ENCODE measurements at places on chromosomes 11 and 22. TPM values are rescaled to one million over a fixed set of nuclear protein-coding genes. Genes with fewer than 3 reads are reported as not detected.

The OR6A2 gene
- total RNA-seq, result not detected

DNA sequence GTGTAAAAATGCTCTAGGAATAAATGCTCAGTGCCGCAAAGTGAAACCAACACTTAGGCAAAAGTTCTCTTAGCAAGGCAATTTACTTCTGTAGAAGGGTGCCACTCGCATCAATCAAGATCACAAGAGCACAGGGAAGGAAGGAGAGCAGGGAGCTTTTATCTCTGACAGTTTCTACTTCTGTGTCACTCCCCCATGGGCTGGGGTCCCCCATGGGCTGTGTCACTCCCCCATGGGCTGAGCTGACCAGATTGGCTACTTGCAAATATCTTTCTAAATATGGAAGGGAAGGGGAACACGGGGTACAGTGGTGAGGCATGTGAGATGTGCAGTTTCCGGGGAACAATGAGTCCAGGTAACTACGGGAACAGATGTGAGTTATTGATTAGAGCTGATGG, 397 bp downstream of the OR52N2 start:
- peak; percentile 31 for DNase-seq

The NXPE2 gene
- not detected for total RNA-seq

The STX3 gene
- 10.5 TPM for total RNA-seq

DNA sequence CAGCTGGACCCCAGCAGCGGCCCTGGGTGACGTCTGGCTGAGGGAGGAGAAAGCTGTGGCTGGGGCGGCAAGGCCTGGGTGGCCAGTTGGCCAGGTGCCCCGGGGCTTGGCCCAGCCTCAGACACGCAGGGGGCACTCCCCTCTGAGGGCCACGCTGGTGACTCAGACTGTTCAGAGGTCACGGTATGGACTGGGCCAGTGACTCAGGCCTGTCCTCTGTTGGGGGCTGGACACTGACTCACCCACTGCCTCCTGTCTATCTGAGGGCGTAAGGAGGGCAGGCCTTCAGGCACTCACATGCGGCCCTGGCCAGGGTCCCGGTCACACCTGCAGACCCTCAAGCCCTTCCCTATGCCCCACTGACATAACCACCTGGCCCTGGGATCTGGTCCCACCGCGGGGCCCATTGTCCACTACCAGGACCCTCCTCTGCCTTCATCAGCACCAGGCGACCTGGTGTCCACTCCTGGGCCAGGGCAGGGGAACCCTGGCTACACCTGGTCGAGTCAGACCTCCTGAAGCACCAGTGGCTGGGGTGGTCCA, 3.7 kb upstream of the MUC5AC start:
- DNase-seq, result peak; percentile 95

- DNase-seq, result peak; percentile 48
These were observed 43.9 kb downstream of the ELFN2 start for GRCh38 chr22:37383341-37383740.

DNA sequence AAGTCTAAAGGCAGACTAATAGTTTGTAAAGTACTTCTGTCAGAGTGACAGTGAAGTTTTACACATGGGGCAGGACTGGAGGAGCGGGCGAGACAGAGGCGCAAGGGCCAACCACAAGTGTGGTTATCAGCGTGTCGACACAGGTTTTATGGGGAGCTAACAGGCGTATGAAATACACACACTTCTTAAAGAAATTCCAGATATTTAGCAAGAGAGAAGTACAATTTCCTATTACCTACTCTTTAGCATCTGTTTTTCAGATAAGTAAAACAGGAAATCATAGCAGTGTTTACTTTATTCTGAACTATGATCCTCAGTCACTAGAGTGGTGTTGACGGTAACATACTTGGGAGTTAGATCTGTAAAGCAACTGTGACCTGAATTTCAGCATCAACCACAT, 22.5 kb downstream of the VSIG10L2 start:
- no peak for DNase-seq

The APOL5 gene
- total RNA-seq, result not detected

GRCh38 chr11:15169815-15170551, 55.3 kb downstream of the INSC start:
- peak; percentile 43 for DNase-seq

GRCh38 chr11:45385423-45385822, 99.3 kb upstream of the SYT13 start:
- no peak for DNase-seq

DNA sequence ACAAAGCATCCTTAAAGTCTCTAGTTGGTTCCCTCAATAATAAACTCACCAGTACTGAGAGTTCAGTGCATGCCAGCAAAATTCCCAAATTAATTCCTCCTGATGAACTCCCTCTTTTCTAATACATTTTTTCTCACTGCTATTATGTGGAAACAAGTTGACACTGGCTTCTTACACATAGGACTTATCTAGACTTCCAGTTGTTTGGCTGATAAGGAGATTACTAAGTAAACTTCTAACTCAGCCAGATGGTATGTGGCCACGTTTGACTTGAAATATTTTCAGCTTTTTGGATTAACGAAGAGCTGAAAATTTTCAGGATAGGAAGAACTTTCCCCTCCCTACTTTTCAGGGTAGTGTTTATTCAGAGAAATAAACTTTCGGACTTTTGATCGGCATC, 1154.2 kb upstream of the TENM4 start:
- no peak for DNase-seq

- DNase-seq, result no peak
These were observed 29.3 kb upstream of the CSNK1E start for GRCh38 chr22:38346506-38346905.

DNA sequence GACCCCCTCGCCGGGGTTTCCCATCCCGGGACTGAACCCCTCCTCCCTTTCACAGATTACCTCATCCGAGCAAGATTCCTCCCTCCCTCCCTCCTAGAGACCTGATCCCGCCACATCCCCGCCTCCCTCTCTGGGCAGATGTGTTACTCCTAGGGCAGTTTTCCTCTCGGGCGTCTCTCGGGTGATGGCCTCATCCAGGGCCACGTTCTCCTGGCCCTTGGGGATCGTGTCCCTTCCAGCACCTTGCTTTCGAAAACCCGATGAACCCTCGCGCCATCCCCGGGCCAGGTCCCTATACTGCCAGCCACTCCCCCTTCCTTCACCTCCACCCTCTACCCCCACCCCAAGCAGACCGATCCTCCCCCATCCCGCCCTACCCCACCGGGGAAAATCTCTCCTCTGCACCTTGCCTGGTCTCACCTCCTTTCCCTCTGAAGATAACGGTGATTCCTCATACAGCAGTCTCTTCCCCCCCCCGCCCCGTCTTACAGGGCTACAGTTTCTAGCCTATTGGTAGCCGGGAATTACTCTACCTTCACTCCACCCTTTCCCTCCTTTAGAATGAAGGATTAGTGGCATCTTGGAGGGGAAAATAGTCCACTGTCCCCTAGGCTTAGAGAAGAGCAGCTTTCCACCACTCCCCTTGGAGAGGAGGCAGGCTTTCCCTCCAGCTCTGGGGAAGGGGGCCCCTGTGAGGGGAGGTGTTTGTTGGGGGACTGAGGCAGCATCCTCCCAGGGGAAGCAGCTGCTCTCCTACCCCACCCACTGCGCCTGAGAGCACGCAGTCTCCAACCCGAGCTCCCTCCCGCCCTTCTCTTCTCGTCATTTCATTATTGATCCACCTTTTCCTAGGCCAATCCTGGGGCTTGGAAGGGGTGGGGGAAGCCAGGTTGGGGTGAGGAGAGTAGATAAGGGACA, 1.2 kb downstream of the KMT2A start:
- DNase-seq, result peak; percentile 76

The EIF3M gene
- 543 TPM for total RNA-seq

DNA sequence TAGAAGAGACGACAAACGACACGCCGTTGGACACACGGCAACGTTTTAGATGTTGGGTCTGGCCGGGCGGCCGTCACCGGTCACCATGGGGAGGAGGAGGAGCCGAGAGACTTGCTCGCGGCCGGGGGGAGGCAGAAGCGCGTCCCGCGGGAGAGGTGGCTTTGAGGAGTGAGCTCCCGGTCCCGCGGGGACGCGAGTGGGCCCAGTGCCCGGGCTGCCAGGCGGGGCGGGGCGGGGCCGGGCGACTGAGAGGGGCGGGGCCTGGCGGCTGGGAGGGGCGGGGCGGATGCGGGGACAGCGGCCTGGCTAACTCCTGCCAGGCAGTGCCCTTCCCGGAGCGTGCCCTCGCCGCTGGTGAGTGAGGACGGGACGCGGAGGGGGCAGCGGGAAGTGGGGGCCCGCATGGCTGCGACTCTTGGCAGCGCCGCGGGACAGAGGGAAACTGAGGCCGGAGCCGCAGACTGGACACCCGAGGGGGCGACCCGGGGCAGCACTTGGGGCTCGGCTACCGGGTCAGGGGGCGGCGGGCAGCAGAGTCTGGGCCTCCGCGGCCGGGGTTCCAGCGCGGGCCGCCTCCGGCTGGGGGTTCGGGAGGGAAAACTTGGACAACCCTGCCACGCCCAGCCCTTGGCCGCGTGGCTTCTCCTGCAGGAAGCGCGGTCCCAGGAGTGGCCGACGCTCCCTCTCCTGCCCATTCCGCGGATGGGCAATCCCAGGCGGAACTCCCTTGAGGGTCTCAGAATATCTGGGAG, at the start of gene TSPO:
Gene TSPO, plus strand, starts transcription at position 309 of the 752 bp plus-strand sequence. CDS start 7,680 bp downstream, outside the sequence.
- DNase-seq, result peak; percentile 82

DNA sequence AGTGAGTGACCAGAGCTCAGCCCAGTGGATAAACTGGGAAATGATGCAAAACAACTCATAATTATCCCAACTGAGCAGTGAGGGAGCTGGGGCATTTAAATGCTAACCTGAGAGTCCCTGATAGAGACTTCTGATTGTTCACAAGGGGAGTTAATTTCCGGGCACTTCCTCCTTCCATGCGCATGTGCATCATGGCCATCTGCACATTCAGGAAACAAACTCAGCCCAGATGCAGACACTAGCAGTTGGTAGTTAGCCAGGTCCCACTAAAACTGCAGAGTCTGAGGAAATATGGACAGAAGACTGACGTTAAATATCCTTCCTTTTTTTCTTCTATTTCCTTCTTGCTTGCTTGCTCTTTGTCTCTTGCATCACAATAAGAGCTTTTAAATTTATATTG, 852.1 kb upstream of the LRRC4C start:
- no peak for DNase-seq

GRCh38 chr11:30983776-30984441, 385.6 kb downstream of the DCDC1 start:
- DNase-seq, result no peak

The BDNF gene
- 63.6 TPM for total RNA-seq

GRCh38 chr11:134017511-134018430, 51.1 kb upstream of the JAM3 start:
- no peak for DNase-seq

DNA sequence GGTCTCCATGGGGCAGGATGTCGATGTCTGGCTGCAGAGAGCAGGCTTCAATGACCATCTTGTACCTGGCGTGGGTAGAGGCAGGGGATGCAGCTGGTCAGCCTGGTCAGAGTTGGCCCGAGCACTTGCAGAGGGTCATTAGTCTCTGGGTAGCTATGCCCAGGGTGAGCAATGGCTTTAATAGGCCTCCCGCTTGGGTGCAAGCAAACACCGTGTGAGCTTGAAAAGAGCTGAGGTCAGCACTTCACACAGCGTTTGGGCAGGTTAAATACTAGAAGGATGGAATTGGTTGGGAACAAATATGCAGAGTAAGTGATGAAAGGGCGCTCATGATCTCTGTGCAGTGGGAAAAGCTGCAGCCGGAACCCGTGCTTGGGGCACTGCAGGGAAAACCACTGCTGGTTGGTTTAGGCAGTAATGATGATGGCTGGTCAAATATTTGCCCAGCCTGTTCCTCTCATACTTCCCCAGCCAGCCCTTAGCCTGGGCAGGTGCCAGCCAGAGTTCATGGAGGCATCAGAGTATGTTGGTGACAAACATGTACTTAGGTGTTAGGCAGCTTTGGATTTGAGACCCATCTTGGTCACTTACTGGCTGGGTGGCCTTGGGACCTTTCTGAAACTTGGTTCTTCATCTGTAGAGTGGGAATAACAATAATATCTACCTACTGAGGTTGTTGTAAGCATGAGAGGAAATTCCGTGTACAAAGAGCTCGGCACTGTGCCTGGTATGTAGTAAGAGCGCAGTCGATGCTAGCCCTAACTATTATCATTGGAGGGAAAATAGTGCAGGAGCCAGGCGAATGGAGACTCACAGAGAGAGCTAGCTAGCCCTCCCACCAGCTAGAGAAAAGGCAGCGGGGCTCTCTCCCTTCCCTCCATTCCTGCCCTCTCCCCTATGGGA, 25.2 kb upstream of the KCNJ11 start:
- no peak for DNase-seq

DNA sequence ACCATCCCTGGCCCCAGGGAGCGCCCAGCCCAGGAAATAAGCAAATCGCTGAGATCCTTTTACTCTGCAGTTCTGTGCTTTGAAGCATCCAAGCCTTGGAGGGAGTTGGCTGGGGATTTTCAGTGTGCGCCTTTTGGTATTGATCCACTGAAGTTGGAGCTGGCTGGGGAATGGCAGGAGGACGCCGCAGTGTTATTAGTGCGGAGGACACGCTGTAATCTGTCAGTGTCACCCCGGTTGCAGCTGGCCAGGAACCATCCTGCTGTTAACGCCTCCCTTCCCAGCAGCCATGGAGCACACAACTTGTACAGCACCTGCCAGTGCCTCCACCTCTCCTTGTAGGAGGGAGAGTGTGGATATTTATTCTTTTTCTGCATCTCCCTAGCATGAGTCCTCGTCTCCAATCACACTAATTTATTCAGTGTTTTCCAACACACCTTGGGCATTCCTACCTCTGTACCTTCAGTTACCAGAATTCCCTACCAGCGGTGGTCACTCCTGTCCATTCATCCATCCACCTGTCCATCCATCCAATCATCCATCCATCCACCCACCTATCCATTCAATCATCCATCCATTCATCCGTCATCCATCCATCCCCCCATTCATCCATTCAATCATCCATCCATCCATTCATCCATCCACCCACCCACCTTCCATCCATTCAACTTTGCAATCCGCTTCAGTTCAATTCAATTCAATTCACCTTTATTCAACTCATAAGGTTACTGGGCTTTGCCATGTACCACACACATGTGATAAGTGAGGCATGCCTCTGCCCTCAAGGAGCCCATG, 21.9 kb upstream of the EIF3D start:
- DNase-seq, result no peak

DNA sequence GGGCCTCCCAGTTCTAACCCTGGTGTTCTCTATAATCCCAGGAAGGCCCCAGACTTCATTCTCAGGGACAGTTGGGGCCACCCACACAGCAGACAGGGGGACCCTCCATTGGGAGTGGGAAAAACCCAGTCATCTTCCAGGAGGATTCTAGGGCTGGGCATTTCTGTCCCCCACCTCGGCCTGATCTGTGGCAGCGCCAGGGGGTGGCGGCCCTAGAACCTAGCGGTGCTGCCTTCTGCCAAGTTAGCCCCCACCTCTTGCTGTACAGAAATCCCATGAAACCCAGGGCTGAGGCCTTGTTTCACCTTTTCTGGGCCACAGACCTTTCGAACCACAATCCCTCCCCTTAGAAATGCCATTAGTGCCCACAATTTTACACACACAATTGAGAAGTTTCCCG, 9.6 kb downstream of the CHST1 start:
- DNase-seq, result no peak

DNA sequence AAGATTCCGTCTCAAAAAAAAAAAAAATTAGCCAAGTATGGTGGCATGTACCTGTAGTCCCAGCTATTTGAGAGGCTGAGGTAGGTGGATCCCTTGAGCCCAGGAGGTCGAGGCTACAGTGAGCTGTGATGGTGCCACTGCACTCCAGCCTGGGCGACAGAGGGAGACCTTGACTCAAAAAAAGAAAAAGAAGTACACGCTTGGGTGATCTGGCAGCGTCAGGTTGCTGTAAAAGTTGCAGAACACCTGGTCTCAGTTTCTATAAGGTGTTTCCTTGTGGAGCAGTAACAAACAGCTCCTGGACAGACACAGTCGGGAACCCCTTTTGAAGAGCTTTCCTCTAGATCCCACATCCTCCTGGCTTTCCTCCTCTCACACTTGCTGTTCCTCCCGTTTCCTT, 45.8 kb downstream of the SCGB1A1 start:
- no peak for DNase-seq
